CD4-positive, alpha-beta T cell treated with Interleukin-2 at 100 ng/mL for 4 hours (primary cell): ENCODE measurements at places on chromosomes 13 and 19.

- no peak for DNase-seq
These were observed 2.6 kb downstream of the GGN start for GRCh38 chr19:38385057-38385803.

GRCh38 chr13:77416666-77417212, 89.8 kb upstream of the MYCBP2 start:
- DNase-seq: no peak

DNA sequence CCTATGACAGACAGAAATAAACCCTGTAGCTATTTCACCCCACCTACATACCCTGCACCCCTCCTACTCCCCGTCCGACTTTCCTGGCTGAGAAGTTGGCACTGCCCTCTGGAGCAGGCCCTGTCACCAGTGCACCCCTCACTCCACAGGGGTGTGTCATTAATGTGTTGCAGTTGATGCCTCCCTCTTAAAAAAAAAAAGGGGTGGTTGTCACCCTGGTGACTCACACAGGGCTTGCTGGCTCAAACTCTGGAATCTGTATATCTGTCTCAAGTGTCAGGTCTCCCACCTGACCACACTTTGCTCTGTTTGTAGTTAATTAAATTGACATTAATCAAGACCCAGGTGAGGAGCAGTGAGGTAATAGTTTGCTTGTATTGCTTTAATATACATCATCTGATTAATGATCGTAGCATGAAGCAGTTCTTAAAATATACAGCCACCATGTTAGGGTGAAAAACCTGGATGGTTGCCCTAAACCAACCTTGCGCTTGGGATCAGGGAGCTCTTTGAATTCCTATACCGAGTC, 2.0 kb upstream of the GATAD2A start:
- DNase-seq: peak; percentile 46

DNA sequence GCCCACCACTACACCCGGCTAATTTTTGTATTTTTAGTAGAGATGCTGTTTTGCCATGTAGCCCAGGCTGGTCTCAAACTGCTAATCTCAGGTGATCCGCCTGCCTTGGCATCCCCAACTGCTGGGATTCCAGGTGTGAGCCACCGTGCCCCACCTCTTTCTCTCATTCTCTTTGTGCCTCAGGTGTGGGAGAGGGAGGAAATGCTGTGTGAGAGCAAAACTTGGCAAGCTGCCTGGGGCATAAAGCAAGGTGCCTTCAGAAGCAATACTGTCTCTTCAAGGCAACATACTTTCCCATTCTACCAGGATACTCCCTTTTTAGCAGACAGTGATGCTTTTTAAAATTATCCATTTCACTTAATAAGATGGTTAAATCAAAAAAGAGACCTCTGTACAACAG, 53.2 kb upstream of the RFC3 start:
- DNase-seq: no peak

DNA sequence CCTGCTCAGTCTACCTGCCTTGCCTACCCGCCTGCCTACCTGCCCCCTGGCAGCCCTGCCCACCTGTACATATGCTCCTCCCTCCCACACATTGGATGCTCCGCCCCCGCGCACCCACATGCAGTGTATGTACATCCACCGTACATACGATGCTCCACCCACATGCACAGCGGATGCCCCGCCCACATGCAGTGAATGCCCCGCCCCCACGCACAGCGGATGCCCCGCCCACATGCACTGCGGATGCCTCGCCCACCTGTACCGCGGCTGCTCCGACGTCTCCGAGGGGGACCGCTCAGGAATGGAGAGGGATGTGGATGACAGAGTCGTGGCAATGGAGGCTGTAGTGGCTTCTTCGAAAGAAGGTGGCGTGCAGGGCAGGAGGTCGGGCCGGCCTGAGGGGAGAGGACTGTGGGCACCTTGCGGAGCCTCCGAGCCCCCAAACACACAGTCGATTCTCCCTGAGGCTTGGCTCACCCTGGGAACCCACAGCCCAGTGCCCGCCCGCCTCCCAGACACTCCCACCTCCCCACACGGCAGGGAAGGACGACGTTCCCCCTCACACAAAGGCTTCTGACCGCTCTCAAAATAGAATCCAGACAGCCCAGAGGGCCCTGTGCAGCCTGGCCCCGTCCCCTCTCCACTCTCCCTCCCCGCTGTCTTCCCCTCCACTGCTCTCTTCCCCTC, 16.5 kb upstream of the CACTIN start:
- no peak for DNase-seq

DNA sequence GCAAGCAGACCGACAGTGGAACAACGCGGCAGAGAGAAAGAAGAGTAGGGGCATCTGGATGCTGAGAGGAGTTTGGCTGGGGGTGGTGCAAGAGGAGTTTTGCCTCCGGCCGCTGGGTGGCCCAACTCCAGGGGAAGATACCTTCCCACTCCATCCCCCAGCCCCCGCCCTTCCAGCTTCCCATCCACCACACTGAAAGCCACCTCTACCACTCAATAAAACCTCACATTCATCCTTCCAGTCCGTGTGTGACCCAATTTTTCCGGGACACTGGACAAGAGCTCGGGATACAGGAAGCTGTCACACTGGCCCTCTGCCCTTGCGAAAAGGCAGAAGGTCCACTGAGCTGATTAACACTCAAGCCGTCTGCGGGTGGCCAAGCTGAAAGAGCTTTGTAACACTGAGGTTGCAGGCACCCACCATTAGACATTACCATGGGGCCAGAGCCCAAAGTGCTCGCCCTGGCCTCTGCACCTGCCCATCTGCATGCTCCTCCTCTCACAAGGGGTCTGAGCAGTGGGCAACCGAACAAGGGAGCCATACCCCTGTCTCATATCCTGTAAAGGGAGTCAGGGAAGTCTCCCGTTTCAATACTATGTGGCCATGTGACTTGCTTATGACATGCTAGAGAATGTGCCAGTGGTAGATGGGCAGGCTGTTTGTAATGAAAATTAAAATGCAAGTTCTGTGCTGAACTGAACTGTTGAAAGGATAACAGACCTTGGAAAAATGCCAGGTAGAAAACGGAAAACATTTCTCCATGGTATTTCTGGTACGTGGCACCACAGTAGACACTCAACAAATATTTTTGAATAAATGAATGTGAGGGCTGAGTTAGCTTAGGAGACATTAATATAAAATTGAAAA, 205.1 kb upstream of the STARD13 start:
- no peak for DNase-seq

DNA sequence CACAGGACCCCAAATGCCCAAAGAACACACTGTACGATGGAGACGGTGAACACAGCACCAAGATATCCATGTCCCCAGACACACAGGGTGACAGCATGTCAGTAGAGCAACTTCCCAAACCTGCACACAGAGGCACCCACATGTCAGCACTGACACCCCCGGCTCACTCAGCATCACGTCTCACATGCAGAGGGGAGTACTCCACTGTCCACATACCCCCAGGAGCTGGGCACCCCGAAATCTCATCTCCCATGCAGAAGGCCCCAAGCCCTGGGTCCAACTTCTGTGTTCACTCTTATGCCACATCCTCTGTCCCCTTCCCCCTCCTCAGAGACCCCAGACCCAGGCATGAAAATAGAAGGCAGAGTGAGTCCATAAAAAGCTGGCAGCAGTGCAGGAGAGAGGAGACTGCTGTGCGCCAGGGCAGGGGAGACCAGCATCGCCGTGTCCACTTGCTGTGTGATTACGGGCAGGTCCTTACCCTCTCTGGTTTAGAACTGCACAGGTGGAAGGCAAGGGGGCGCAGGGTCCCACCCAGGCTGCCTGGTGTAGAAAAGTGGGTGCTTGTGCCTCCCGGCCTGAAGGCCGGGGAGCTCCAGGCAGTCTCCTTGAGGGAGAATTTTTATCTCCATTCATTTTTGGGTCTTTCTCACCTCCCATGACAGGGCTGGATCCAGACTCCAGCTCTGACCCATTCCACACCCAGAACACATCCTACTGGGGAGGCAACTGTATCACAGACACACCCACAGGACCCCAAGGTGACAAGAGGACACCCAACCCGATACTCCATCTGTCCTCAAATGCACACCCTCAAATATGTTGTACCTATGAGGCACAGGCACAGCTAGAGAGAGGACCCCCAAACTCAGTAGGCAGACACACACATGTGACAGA, 17.0 kb downstream of the ERFL start:
- DNase-seq: no peak

GRCh38 chr13:74270018-74270417, 135.8 kb upstream of the KLF12 start:
- DNase-seq: no peak

DNA sequence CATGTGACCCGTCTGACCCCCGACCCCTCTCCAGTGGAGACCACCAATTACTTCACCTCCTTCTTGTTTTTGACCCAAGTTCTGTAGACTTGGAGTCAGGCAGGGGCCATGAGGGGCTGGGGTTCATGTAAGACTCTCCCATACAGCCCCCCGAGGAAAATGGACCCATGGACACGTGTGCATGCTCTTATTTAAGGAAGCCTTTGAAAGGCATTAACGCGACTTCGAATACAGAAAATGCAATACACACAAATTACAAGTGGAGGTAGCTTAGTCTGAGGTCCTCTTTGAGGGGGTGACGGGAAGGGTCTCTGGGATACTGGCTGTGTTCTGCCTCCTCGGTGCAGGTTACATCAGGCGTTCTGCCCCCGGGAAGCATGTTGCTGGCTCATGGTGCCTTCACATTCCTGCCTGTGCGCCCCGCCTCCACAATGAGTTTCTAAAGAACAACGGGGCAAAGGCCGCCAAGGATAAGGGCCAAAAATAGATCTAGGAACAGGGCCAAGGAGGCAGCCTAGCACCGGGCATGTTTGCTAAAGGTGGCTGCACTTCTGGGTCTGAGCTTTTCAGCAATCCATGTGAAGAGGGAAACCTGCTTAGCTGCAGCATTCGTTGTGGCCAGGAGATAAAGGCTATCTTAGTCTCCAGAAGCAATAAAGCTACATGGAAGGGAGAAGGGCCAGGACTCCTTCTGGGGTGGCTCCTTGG, 54.5 kb downstream of the RAB20 start:
- DNase-seq: no peak

DNA sequence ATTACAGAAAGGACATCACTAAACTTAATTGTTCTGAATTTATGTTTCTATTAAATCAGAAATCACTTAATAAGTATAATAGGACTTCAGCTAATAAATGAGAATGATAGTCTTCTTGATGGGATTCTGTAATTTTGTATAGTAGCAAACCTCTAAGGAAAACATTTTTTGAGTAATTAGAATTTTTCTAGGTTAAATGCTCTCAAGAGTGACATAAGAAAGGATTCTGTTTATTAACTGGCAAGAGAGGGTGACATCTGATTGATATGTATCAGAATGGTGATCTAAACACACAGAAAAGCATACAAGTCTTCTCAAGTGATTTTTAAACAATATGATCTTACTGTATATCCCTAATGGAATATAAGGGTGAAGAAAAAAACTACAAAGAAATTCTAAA, 1597.7 kb upstream of the PRR20A start:
- no peak for DNase-seq
